ENCODE measurements at places on chromosomes 5 and 9.

- no peak for DNase-seq
Observed at GRCh38 chr5:20678386-20678785, 690.4 kb upstream of the CDH18 start.

DNA sequence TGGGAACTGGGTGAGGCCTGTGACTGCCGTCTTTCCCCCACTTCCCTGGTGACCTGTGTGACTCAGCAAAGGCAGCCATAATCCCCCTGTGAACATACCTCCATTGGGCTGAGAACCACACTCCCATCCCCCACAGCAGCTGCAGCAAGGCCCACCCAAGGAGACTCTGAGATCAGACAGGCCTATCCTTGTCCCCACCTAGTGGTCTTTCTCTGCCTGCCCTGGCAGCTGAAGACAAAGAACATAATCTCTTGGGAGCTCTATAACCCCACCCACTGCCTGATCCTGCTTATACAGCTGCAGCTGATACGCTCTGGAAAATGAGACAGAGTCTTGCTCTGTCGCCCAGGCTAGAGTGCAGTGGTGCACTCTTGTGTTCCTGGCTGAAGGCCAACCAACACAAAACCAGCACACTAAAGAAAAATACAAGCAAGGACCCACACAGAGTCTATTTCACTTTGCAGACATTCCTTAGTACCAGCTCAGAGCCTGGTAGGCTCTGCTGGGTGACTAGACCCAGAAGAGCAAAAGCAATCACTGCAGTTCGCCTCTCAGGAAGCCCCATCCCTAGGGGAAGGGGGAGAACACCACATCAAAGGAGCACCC, 106.7 kb downstream of the MCTP1 start:
- DNase-seq, result no peak

- no peak for DNase-seq
Observed at GRCh38 chr9:130078547-130078946, 24.8 kb downstream of the GPR107 start.

DNA sequence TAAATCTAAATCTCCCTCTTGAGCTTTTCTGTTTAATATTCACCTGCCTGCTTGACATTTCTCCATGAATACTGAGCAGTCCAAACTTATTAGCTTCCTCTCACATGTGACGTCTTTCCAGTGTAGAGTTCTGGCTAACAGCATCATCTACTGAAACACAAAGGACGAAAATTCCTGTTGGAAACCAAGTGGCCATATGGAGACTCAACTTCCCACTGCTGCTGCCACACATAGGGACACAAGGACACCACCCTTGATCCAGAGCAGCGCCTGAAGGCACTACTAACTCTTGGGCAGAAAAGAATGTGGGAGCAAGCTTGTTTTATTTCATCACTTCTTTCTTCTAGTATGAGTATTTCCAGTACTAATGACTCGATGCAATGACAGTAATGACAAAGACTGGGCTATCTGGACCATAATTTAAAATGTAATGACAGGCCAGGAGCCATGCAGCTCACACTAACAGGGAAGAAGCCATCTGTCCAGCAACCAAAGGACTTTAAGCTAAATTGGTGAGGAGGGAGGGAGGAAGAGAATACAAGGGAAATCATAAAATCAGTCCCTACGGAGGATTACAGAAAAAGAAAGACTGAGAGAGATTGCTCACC, 19.2 kb downstream of the RNF130 start:
- DNase-seq, result no peak

- DNase-seq, result no peak
Observed at GRCh38 chr5:94968507-94969095, 316.3 kb downstream of the MCTP1 start.

GRCh38 chr5:100186181-100186580, 349.0 kb upstream of the FAM174A start:
- no peak for DNase-seq

- DNase-seq, result no peak
Observed at GRCh38 chr9:125758986-125759763, 12.0 kb downstream of the PBX3 start.

DNA sequence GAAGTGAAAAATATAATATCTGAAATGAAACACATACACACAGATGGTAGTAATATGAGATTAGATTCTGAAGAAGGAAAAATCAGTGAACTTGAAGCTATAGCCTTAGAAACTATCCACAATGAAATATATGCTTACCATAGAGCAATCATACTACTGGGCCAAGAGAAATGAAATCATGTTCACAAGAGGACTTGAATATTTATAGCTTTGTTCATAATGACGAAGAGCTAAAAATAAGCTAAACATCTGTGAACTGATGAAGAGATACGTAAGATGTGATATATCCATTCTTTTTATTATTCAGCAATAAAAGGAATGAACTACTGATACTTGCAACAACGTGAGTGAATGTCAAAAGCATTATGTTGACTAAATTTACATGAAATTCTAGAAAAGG, 92.6 kb upstream of the ALDH1B1 start:
- no peak for DNase-seq

- no peak for DNase-seq
Observed at GRCh38 chr9:6842584-6842947, 84.8 kb downstream of the KDM4C start.

GRCh38 chr5:10286162-10286861, 21.4 kb downstream of the CMBL start:
- no peak for DNase-seq

- DNase-seq, result no peak
Observed at GRCh38 chr5:140152022-140152999, 22.7 kb upstream of the CYSTM1 start.

GRCh38 chr5:123429993-123430392, 6.8 kb upstream of the CEP120 start:
- DNase-seq, result no peak

DNA sequence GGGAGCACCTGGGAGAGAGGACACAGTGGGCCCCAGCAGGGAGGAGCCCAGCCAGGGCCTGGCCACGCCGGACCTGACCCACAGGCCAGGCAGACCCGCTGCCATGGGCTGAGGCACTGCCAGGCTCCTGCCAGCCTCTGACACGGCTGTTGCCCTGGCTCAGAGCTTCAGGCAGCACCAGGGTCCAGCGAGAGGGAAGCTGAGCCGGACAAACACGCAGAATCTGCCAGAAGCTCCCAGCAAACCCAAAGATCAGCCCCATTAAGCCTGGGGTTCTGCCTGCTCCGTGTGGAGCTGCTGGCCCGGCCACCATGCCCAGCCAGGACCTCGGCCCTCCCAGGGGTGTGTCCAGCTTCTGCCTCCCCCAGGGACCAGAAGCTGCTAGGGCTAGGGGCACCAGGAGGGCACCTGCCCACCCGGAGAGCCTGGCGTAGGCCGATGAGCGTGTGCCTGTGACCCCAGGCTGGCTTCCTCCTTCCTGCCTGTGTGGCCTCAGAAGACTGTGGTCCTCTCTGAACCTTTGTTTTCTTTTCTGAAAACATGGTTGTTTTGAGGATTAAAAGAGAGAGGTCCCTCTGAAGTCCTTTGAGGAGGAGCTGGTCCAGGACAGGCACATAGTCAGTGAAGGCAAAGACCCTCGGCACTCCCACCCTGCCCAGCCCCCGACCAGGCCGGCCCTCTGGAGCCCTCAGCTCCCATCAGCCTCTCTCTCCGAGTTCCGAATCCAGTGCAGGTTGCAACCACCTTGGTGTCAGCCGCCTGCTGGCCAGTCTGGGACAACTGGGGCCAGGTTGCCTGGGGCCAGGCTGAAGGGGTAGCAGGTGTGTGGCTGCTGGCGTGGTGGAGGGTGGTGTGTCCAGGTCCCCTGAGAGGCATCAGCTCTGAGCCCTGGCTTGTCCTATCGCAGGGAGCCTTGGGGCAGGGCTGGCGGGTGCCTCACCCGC, 39.6 kb downstream of the KCNT1 start:
- DNase-seq, result no peak

DNA sequence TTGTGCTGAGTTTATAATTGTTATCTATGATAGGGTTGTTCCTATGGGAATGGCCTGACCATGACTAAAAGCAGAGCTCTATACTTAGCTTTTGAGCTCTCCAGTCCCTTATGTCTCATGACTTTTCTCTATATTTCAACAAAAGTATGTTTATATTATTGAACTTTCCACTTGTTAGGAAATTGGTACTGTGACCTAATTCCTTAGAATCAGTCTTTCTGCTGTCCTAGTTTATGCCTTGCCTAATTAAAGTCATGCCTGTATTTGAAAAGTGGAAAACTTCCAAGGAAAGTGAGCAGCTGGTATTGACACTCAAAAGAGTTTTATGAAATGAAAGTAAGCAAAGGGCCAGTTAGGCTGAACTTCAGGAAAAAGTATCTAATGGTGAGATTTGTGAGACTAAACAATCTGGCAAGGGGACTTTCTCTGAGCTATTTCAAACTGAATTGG, 68.6 kb downstream of the XRCC4 start:
- DNase-seq, result no peak

- no peak for DNase-seq
Observed at GRCh38 chr5:98320343-98320742, 453.1 kb upstream of the RGMB start.

GRCh38 chr9:135371535-135371934, 108.0 kb upstream of the PPP1R26 start:
- DNase-seq, result no peak

DNA sequence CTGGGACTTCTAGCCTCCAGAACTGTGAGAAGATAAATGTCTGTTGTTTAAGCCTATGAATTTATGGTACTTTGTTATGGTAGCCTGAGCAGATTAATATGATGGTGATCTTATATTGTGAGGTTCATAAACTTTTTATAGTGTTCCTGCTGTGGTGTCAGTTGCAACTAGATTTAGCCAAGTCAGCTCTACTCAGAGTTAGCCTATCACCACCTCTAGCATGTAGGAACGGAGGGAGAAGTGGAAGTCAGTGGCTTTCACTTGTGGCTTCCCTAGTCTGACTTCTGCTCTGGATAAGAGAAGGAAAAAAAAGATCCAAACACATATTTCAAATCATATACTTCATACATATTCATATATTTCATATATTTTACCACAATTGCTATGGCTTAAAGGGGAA, 6.6 kb downstream of the POC5 start:
- no peak for DNase-seq

DNA sequence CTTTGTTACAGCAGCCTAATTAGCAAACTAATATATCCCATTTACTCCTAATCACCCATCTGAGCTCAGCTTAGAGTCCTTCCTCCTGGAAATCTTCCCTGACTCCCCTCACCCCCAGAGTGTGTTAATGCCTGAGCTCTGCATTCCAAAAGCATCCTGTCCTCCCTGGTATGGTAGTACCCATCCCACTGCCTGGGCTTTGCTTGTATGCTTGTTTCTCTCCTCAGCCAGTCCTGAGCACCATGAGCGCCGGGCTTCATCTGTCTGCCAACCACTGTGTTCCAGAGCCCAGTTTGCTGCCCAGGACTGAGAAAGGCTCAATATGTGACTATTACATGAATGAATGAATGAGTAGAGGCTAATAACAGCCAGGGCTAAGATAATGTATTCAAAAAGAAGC, 272.4 kb downstream of the CDK5RAP2 start:
- DNase-seq, result no peak

GRCh38 chr5:81626524-81626923, 124.4 kb downstream of the SSBP2 start:
- DNase-seq, result no peak

DNA sequence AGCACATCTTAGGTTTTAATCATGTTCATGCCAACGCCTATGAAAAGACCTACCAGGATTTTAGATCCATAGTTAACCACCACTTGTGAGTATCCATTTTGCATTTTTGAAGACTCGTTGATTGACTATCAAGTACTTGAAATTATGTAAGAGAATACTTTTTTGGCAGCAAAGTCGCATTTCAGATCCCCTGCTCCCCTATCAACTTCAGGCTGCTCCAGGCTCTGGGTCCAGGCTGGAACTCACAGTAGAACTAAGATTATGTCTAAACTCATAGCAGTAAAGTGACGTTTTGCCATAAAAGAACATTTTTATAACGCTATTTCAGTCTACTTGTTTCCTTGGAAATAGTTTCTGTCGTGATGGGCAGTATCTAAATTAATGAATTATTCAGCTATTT, 267.7 kb downstream of the FANCC start:
- DNase-seq, result no peak

- DNase-seq, result no peak
Observed at GRCh38 chr5:150034662-150035061, 34.1 kb downstream of the HMGXB3 start.

DNA sequence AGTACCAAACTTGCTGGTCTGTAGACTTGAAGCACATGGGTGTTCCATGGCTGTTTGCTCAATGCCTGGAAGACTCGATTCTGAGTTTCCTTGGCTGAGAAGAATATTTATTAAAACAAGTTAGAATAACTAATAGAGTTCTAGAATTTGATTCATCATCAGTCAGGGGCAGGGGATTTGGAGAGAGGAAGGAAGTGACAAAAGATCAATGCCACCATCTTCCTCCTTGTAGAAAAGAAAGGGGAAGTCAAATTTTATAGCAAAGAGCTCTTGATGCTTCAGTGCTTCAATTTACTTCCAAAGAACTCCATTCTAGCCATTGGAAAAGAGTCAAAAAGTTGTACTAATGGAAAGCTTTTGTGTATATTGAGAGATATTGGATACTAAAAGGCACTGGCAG, 236.3 kb downstream of the MCTP1 start:
- DNase-seq, result no peak

DNA sequence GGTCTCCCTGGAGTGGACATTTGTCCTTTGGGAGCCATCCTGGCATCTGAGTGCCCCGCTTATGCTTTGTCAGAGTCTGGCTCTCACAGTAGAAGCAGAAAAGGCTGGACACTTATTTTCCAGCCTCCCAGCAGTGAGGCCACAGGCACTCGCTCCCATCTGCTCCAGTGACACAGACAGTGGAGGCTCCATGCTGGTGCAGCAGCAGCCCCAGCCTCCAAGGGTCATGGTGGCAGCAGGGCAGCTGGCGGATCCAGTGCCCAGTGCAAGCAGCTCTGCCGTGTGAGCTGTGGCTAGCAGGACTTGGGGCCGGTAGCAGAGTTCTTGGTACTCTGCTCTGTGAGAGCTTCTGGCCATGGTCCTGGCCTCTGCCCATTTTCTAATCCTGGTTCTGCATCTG, 157.3 kb upstream of the ALDH1B1 start:
- no peak for DNase-seq

DNA sequence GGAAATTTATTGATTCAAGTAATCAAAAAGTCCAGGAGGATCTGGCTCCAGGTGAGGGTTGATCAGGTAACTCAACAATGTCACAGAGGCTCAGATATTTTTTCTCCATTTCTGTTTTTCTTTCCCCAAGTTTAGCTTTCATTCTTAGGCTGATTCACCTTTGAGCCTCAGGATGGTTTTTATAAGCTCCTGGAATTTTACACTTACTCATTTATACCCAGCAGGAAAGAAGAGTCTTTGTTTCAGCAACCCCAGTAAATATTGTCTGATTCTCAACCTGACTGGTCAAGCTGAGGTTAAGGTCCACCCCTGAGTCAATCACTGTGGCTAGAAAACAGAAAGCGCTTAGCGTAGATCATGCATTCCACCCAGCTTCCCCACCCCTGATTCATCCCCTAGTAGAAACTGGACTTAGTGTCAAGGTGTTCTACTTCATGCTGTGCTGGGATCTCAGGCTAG, 500.6 kb downstream of the KIF4B start:
- DNase-seq, result no peak

DNA sequence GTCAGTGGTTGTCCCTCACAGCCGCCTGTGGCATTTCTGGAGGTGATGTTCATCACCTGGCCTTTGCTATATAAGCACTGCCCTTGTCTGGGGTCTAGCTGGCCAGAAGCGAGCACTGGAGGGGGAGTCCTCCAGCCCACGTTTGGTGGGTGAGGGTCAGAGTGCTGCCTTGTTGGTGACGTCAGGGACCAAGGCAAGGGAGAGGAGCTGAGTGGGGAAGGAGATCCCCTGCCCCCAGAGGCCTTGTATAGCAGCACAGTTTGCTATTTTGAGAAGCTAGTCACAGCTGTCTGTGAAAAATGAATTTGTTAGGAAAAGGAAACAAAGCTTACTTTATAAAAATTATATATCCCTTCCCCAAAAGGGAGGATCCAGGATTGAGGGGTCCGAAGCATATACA, 49.8 kb downstream of the SYK start:
- no peak for DNase-seq
